ENCODE measurements at places on chromosomes 3 and 15. TPM values are rescaled to one million over a fixed set of nuclear protein-coding genes. Genes with fewer than 3 reads are reported as not detected.

Gene TMCO5A
- not detected for total RNA-seq

Gene DHX30
- total RNA-seq, result 96.3 TPM

Gene SPATA12
- 0.32 TPM for total RNA-seq

GRCh38 chr3:176848431-176849214 lies 348.7 kb downstream of the TBL1XR1 start:
- no peak for DNase-seq

GRCh38 chr15:71743861-71744382 lies 66.4 kb upstream of the NR2E3 start:
- DNase-seq, result peak; percentile 56

GRCh38 chr3:27661797-27662196 lies 60.3 kb downstream of the EOMES start:
- DNase-seq, result no peak

DNA sequence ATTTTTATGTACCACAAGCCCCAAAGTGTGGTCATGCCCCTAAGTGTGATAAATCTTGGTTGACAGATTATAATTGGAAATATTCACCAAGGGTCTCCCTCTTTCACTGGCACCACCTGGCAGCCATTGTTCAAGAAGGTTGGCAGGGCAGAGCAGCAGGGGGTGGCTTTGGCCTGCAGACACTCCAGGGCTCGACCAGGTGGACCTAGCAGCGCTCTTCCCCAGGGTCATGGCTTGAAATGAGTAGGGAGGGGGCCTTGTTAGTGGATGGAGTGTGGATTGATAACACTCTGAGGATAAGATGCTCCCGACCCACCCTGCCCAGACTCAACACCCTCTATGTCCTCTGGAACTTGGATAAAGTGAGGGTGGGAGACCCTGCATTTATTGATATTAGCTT lies 58.2 kb upstream of the KLHL25 start:
- no peak for DNase-seq

Gene NR1I2
- not detected for total RNA-seq

GRCh38 chr3:122964811-122965210 lies 62.8 kb downstream of the SEMA5B start:
- no peak for DNase-seq

- no peak for DNase-seq
These were observed 66.1 kb upstream of the LIMD1 start for GRCh38 chr3:45528429-45528828.

Gene GOLGA6L7
- total RNA-seq, result not detected

DNA sequence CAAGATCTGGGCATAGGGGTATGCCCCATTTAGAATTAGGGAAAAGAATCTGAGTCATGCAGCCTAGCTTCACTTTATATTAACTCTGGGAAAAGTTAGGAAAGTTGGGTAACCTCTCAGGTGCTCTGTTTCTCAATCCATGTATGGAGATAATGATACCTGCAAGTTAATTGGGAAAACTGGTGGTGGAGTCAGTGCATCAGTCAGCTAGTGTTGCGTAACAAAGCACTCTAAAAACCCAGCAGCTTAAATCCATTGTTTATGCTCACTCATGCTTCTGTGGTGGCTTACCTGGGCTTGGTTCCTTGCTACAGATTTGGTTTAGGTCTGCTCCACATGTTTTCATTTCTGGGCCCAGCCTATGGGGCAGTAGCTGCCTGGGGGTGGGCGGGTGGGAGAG lies 91.0 kb downstream of the SMAD3 start:
- no peak for DNase-seq

DNA sequence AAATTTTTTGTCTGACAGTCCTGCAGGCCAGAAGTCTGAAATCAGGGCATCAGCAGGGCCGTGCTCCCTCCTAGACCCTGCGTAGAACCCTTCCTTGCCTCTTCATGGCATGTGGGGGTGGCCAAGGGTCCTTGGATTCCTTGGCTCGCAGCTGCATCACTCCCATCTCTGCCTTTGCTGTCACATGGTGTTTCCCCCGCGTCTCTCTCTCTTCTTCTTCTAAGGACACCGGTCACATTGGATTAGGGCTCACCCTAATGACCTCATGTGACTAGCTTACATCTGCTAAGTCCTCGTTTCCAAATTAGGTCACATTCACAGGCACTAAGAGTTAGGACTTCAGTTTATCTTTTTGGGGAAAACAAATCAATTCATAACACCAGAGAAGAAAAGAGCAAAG lies 12.0 kb downstream of the SLCO3A1 start:
- no peak for DNase-seq

Gene FHIT
- 0.34 TPM for total RNA-seq

DNA sequence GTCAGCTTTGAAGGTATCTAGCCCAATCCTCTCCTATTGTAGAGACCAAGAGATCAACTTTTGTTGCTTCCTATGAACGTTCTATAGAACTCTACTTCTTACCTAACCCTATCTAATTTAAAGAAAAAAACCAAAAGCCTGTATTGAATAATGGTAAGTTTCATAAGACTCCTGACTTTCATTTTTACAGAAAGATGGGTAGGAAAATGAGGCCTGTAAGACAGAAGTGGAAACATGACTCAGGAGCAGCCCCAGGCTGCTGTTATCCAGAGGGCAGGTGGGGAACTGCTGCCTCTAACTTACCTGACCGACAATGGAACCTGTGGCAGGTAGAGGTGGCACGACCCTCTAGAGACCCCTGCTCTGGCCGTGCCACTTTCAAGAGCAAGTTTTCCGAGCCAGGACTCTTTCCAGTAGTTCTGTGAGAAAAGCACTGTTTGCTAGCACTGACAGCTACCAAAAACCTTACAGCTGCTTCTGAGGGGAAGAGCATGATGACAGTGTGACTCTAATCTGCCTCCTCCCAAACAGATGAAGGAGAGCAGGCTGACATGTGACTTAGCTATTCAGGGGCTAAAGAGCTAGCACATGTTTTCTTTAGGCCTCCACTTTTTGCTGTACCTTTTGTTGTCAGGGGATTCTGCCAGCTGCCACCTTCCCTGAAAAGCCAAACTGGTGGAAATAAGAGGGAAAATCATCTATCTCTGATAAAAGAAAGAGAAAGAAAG lies 17.5 kb downstream of the POPDC2 start:
- peak; percentile 65 for DNase-seq

GRCh38 chr3:150787741-150788370 lies 24.9 kb upstream of the SIAH2 start:
- peak; percentile 58 for DNase-seq

DNA sequence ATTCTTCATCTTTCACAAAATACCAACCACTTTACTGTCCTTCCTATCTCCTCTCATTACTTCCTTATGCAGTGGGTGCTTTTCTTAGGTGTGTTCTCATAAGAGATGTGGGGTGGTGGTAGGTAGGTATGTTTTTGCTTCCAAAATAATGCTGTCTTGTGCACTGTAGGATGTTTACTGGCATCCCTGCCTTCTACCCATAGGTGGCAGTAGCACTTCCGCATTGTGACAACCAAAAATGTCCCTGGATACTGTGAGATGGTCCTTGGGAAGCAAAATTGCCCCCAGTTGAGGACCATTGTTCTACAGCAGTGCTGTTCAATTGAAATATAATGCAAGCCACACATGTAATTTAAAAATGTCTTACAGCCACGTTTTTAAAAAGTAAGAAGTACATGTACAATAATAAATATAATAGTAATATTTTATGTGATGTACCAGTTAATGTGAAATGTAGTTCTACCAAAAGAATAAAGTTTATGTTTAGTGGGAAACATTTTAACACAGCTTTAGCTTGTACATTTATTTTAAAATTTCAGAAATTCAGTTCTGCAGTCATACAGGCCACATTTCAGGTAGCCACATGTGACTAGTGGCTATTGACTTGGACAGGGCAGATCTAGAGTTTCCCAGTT lies 75.2 kb downstream of the NEO1 start:
- DNase-seq, result peak; percentile 6

DNA sequence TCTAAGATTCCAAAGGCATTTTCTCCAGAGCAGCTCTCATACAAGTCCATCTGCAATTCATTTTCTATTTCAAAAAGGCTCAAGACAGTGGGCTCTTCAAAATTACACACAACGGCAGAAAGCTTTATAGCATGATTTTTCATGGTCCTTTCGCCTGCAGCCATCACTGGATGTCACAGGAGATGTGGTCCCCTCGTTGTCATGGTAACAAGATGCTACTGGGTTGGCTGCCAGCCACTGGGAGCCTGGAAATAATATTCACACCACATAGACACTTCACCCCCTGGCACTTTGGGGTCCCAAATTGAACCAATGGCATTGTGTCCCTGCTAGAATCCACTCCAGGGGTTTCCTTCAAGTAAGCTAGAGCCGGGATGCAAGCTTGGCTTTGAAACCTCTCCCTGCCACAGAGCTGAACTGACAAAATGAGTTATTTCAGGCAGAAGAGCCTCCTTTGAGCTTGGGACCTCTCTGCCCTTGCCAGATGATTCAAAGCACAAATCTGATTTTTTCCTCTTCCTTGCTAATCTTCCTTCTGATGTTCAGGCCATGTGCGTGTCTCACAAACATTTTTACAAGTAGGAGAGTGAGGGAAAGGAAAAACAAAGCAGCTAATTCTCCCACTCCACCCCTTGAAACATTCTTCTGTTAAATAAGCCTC lies 512.6 kb upstream of the ADAMTS9 start:
- DNase-seq, result no peak

- DNase-seq, result no peak
These were observed 116.1 kb upstream of the DNAJC19 start for GRCh38 chr3:181105646-181106045.

- no peak for DNase-seq
These were observed 226.6 kb downstream of the ALCAM start for GRCh38 chr3:105593315-105593714.

DNA sequence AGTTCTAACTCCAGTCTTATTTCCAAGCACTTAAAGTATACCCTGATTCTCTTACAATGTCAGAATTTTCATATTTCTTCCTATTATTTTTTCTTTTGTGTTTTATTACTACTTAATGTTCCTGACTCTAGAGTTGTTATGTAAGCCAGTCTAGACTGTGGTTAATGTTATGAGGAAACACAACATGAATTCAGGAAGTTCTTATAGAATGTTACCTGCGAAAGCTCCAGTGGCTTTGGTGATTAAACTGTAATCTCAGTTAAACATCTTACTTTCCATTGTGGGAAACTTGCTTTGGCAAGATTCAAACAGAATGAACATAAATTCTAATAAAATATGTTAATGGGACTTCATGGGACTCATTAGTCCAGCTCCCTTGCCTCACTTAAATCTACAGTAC lies 36.6 kb upstream of the CHL1 start:
- no peak for DNase-seq

Gene PLCH1
- not detected for total RNA-seq

GRCh38 chr15:97995192-97995591 lies 34.7 kb downstream of the ARRDC4 start:
- DNase-seq, result no peak
